ENCODE measurements at places on chromosomes 12 and 14.

DNA sequence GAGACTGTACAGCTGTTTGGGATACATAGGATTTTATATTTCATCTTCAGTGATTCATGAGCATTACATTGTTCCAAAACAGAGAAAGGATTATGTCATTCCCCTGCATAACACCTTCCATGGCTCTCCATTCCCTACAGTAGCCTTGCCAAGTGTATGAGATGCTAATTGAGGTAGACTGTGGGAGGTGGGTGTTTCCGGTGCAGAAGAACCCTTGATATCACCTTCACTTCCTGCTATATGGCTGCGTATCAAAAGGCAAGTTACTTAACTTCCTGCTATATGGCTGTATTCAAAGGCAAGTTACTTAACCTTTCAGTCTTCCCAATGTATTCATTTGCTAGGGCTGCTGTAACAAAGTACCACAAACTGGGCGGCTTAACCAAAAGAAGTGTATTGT lies 11.2 kb downstream of the FAR2 start:
- DNase-seq = no peak

DNA sequence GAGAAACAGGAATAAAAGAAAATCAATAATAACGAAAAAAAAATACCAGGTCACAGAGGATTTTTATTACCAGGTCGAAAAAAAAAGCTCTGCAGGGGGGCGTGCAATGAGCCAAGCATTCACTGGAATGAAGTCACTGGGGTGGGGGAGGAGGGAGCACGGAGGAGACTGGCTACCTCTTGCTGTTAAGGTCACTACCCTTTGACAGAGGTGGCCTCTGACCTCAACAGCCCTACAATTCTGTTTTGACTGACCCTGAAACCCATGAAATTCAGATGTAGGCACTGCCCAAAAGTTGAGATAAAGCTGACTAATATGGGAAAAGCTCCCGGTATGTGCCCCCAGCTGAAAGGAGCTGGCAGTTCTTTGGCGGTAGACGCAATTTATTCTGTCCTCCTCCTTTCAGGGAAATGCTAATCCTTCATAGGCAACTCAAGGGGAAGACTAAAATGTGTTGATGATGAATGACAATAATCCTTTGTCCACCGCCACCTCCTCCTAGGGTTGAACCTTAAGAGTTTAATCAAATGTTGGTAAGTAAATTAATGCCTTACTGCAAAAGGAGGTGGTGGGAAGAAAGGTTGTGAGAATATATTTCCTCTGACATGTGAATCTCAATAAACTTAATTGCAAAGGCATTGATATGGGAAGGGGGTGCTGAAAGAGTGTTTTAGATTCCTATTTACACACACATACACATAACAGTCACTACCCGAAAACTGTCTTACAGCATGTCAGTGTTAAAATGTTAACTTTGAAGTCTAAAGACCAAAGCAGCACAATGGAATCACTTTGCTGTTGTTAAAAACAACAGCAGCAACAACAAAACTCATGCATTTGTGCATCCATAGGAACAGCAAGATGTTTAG lies 6.3 kb upstream of the RIC8B start:
- DNase-seq = no peak

- peak; percentile 61 for DNase-seq
These were observed 618.6 kb downstream of the AACS start for GRCh38 chr12:125683748-125684381.

DNA sequence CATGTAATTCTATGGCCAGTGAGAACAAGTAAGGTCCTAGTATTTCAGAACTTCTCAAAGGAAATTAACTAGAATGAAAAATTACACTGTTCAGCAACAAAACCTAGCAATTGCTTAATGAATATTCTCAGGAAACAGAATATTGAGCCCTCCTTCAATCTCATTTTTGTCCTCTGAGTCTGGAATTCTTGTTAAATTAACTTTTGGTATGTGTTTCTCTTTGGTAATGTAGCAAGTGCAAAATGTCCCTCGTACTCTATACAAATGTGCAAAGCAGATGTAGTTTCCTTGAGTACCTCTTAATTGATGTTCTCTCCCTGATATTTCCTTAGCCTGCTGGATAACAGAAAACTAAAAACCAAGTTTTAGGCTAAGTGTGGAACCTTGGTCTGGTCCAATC lies 190.8 kb upstream of the CNOT2 start:
- no peak for DNase-seq

- DNase-seq = no peak
These were observed 33.0 kb downstream of the LRCOL1 start for GRCh38 chr12:132577191-132577920.

GRCh38 chr12:19443585-19443984 lies 4.3 kb downstream of the AEBP2 start:
- no peak for DNase-seq

DNA sequence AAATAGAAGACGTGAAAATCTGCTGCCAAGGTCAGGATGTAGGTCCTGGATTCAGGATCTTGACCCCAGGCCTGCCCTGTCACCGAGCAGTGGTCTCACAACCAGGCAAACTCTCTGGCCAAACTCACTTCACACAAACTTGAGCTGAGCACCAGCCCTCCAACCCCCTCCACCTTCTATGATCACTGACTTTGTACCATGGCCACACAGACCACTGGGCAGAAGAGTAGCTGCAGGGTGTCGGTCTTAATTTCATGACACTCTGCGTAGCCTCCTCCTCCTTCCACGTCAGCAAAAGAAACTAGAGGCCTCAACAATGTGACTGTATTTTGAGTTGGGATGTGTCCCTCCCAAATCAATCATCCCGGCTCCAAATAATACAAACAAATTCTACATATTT lies 7.2 kb upstream of the TBX3 start:
- DNase-seq = no peak

DNA sequence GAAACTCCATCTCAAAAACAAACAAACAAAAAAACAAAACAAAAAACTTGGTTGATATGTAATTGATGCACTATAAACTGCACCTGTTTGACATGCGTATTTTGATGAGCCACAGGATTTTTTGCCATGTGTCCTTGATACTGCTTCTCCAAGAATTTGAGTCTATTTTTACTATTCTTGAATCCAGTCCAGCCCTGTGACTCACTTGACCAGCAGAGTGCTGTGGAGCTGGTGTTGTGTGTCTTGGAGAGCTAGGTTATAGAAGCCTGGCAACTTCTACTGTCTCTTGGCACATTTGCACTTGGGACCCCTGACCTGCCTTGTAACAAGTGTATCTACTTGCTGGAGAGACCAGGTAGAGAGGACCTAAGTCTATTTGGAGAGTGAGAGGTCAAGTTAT lies 52.0 kb downstream of the KLRG1 start:
- DNase-seq = no peak

DNA sequence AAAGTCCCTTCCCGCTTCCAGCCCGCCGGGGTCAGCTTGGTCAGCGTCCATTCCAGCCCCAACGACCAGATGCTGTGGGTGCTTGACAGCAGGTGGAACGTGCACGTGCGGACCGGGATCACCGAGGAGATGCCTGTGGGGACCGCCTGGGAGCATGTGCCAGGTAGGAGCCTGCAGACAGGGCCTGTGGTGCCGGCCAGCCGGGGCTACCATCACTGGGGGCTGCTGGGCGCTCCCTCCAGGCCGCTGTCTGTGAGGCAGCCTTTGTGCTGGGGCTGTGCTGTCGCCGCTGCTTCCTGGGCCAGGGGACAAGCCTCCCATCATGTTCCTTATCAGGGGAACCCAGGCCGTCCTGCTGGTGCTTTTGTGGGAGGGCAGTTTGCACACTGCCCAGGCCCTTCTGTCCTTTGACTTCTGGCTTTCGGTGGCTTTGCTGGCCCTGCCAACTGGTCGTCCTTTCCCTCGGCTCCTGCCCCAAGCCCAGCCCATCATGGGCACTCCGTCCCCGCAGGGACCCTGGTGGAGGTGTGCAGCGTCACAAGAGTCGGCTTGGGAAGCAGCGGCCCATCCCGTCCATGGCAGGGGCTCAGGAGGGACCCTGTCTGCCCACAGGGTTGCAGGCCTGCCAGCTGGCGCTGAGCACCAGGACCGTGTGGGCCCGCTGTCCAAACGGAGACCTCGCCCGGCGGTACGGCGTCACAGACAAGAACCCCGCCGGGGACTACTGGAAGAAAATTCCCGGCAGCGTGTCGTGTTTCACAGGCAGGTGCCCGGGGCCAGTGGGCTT lies 12.4 kb downstream of the ANKRD9 start:
- DNase-seq = no peak

DNA sequence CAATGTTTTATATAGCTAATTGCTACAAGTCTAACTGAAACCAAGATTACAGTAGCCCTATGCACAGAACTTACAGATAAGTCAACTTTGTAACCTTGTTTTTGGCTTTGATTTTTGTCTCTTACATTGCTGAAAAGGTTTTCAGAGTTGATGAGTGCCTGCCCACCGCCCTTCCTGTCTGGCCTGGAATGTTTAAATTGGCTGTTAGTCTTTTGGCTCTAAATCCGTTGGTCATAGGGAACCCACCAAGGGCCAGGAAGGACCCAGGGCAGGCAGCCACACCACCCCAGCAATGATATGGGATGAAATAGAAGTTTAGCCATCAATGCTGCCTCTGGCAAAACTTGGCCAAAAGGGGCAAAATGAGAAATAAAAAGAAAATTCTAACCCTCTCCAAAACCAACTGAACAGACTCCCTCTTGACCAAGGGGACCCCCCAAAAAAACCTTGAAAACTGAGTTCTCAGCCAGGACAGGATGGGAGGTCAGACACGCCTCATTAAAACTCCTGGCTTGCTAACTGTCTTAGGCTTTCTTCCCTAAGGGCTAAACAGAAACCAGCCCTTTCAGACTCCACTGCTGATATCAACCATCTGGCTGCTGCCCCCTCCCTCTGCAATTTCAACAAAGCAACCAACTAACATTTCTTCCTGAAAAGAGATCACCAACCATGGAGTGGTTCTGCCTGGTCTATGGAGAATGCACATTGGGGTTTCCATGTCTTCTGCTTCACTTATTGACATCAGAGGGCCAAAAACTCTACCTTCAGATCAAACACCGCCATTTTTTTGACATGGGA lies 242.1 kb upstream of the NOS1 start:
- no peak for DNase-seq

GRCh38 chr12:95802482-95803270 lies 12.1 kb upstream of the NTN4 start:
- no peak for DNase-seq

- DNase-seq = no peak
These were observed 38.3 kb upstream of the FRMD6 start for GRCh38 chr14:51613416-51613815.

DNA sequence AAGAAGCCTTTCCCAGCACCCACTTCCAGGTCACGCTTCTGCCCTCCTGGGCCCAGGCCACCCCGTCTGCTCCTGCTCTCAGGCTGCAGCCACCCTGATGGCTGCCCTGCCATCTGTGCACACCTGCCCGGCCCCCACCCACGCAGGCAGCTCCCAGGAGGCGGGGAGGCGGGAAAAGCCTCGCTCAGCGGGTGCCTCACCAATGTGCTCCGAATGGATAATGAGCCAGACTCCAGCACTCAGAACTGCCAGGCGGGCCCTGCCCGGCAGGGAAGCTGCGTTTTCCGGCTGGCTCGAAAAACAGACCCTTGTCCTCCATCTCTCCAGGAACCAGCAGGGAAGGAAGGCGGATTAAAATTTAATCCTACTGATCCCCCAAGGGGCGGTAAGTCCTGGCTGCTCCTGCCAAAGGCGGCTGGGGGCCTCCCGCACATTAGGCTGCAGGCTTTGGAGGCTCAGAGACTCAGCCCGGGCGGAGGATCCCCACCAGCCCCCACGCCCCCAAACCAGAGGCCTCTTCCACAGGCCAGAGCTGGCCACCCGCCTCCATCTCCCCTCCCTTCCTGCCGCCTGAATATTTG lies 104.0 kb downstream of the NCOR2 start:
- DNase-seq = no peak

DNA sequence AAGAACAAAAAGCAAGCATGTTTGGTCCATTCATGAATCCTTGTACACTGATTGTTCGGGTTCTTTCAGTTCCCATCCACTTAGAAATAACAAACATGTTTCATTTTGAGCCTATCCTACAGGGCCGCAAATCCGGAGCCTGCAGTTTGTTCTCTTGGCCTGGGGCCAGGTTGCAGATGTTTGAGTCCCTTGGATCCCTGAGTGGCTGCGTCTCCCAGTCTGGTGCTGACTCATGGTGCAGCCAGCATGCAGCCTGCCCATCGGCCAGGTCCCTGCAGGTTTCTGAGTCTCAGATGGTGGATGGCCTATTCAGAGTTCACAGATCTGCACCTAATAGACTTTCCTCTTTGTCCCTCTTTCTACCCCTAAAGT lies 1.9 kb upstream of the DYNC1H1 start:
- no peak for DNase-seq

DNA sequence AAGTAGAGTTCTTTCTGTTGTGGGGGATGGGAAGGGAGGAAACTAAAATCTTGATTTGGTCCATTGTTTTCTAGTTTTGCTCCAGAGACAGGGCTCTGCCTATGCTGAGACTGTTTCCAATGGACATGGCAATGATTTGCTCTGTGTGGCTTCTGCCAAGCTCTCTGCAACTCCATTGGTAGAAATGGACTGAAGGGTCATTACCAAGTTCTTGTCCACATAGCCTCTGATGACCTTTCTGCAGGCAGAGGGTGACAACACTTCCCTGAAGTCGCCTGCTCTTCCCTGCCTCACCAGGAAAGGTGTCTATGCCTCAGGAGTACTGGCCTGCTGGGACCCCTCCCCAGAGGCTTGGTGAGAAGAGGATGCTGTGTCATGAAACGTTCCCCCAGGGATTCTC lies 39.5 kb upstream of the NOS1 start:
- no peak for DNase-seq

DNA sequence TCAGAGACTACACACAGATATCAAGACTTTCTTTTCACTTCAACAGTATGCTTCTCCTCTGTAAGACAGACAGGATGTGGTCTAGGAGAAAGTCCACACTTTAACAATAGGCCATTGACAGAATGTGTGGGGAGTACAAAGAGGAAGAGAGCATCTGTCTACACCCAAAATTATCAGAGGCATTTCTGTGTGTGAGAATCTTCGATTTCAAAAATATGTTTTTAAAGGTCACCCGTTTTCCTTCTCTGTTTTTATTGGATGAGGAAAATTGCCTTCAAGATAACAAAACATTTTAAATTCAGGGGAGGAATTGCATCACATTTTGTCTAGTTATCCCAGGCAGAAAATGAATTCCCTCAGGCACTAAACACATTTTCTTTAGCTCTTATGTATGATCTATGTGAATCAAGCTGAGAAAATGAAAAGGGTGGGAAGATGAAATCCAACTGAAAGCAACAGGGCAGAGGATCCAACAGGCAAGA lies 16.4 kb downstream of the NAV3 start:
- no peak for DNase-seq

- DNase-seq = no peak
These were observed 4.5 kb upstream of the BEGAIN start for GRCh38 chr14:100591453-100592371.

DNA sequence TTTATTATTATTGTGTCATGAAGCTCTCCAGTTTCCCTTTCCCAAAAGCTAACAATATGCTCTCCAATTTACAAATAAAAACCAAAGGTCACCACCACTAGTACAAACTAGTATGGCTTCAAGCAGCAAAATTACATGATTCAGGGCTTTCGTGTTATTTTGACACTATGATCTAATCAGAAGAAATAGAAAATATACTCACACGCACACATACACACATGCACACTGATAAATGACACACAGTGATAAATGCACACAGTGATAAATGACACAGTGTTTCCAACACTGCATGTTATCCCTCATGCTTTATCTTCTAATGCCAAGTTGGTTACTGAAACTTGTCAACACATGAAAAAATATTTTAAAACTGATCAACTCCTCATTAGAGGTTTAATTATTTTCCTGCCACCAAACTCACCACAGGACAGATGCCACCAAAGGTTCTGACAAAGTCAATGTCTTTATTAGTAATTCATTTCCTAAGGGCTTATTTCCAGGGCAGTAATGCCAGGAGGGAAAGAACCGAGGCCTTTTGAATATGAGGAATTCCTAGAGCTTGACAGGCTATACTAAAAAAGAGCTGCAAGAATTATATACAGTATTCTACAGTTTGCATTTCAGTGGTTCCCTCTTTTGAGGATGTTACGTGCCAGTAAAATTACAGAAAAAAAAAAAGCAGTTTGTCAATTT lies 82.4 kb downstream of the PPP2R5E start:
- no peak for DNase-seq

Measured in NCI-H1930 (cell line).